CD4-positive, alpha-beta T cell treated with Interleukin-6 for 4 hours (primary cell): ENCODE measurements at places on chromosomes 2 and 18.

GRCh38 chr2:152335726-152336118 is 748 bp downstream of the FMNL2 start:
- DNase-seq, result no peak

- no peak for DNase-seq
Measured at GRCh38 chr18:56172527-56172926, 465.9 kb downstream of the TXNL1 start.

DNA sequence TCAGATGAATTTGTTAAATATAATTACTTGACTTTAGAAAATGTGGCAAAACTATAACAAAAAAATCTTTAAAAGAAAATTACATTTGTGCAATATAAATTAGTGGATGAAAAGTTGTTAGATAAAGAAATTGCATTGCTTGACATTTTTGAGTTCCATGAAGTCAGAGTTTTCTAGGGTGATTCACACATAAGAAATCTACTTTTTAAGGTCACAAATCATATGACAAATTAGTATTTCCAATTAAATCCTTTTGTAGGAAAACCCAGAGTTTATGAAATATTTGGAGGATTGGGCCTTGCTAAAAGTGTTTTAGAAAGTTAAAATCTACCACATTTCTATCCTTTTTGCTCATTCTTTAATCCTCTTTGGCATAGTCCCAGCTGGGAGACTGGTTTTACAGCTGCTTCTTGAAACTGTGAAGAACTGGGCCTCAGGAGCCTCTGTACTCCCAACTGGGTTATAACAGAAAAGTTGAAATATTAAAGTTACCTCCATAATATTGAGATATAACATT is 289.2 kb downstream of the LRRTM4 start:
- DNase-seq, result no peak

DNA sequence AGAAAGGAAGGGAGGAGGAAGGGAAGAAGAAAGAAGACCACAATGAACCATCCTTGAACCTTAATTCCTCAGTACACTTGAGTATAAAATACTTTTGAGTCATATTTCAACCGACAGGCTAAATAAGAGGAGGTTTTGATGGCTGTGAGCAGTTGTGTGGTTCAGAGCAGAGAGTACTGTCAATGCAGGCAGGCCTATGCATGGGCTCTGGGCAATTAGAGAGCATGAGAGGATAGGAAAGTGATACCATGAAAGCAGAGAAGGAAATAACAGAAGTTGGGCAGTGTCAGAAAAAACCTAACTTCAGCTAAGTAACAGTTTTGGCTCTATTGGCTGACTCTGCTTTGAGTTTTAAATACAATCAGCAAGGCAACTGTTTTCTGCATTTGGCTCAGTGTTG is 123.6 kb upstream of the STK17B start:
- no peak for DNase-seq

GRCh38 chr2:29782087-29782486 is 139.3 kb downstream of the ALK start:
- no peak for DNase-seq

GRCh38 chr2:188522517-188522916 is 230.8 kb downstream of the GULP1 start:
- no peak for DNase-seq

- DNase-seq, result no peak
Measured at GRCh38 chr2:133953524-133953923, 300.3 kb upstream of the MGAT5 start.

DNA sequence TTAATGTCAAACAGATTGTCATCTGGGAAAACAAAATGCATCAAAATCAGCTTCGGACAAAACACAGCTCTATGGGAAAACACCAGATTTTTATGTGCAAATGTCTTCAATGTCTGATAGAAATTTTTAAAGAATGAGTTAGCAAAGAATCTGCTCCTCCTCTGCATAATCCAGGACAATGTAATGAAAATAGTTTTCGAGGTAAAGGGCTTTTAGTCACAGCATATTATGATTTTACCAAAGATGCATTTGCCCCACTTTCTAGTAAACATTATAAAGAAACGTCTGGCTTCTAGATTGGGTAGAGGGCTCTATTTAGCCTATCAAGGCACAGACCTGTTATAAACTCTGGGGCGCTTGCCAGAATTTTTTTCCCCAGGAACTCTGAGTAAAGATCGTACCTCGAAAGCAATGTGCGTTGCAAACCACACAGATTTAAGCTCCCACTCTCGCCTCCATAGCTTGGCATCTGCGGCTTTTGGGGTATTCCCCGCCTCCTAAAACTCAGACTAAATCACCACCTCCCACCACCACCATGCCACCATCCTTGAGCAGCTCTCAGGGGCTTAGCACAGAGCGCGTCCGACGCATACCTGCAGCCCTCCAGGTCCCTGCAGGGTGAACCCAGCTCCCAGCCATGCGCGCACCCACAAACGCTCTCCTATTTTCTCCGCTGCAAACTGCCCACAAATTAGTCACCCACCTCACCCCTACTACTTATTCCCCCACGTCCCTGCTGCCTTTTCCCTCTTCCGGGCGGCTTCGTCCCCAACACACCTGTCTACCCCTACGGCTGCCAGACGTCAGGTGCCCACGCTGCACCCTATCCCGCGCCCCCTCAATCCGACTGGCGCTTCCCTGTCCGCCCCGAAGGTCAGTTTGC is 829 bp downstream of the ACVR1C start:
- DNase-seq, result peak; percentile 49

DNA sequence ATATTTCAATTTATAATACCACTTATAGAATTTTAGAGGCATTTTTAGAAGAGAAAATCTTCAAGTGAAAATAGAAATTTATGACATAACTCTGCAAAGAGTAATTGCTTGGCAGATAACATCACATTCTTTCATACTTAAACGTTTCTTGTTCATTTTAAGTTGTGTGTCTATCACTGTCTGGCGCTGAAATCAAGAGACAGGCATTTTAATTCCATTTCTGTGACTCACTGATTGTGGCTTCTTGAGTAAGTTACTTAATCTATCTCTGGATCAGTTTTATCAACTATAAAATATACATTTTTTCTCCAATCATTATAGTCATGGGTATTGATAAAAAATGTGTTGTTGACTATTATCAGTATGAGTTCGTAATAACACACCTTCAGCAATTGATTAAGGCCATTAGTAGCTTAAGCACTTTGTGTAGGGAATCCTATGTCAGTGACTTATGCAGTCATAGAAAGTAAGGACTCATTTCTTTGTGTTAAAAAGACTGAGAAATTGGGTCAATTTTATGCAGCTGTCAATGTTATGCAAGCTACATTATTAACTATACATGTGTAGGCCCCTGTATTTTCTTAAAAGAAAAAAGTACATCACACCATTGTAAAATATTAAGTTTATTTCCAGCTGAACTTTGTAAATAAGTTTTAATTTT is 497.3 kb downstream of the CCDC85A start:
- no peak for DNase-seq

DNA sequence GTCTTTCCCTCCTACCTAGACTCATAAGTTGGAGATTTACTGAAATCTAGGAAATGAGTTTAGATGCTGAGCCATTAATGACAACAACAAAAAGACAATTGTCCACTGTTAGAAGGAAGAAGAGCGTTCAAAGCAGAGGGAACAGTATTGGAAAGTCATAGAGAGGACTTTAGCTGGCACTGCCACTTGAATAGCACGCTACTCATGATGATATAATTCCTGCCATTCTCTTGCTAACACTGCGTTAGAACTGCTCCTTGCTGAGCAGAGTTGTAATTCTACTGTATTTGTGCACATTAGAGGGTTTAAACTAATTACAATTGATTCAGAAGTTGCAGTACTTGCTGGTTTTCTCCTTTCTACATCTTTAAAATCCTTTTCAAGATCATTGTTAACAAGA is 9.0 kb upstream of the AFTPH start:
- no peak for DNase-seq
